GM04504 (cell line): ENCODE measurements at places on chromosomes 12 and 14.

- DNase-seq: no peak
These were observed 43.3 kb upstream of the VPS33A start for GRCh38 chr12:122309564-122310121.

DNA sequence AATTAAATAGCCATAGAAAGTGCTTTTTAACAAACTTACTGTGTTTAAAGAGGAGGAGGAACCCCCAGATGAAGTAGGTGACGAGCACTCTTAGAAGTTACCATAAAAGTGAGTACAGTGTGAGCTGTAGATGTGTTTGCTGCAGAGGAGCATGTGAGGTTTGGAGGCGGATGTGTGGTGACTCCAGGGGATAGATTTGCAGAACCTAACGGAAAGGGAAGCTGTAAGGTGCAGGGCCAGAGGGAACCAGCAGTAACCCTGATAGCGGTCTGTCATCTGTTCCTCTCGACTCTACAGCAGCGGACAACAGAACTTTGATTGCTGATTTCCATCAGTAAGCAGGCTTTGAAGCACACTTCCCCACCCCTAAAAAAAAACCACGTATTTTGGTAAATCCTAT lies 5.2 kb downstream of the CALM1 start:
- DNase-seq: no peak

- no peak for DNase-seq
These were observed 10.9 kb upstream of the KCNA5 start for GRCh38 chr12:5032821-5033220.

- DNase-seq: no peak
These were observed 374.8 kb downstream of the RMST start for GRCh38 chr12:97837401-97837800.

GRCh38 chr12:11830307-11830801 lies 180.9 kb downstream of the ETV6 start:
- no peak for DNase-seq

DNA sequence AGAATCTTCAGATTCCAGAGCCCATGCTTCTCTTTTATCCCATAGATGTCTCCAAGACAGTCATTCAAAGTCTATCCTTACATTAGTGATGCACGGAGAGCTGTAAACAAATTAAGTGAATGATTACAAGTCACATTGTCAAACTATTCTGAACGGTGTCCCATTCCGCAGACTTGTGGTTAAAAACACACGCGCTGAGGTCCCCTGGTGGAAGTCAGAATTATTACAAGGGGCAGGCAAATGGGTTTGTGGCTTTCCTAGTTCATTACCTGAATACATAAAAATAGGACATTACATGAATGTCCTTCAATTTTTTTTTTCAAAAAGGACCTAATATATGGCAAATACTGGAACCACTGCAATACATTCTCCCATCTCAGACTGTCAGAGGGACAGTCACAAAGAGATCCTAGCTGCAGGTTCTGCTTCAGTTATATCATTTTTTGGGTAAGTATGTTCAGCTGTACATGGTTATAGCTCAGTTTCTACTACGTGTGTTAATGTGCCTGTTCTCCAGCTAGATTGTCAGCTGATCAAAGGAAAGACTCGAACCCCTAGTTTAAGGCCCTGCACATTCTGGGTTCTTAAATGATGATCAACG lies 53.1 kb upstream of the STON2 start:
- no peak for DNase-seq

DNA sequence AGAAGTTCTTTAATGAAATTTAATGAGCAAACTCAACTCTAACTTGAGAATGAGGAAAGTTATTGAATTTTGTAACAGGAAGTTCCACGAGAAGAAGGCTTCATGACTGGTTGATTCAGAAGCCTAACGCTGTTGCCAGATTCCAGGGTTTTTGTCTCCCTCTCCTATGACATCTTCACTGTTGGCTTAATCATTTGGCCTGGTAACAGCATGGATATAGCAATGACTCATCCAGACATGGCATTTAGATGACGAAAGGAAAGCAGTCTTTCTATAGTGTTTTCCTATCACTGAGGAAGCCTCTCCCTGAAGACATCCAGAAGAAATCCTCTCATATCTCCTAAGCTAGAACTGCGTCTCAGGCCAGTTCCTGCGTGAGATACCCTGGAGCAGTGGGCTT lies 9.4 kb upstream of the KCNA1 start:
- DNase-seq: peak; percentile 27

DNA sequence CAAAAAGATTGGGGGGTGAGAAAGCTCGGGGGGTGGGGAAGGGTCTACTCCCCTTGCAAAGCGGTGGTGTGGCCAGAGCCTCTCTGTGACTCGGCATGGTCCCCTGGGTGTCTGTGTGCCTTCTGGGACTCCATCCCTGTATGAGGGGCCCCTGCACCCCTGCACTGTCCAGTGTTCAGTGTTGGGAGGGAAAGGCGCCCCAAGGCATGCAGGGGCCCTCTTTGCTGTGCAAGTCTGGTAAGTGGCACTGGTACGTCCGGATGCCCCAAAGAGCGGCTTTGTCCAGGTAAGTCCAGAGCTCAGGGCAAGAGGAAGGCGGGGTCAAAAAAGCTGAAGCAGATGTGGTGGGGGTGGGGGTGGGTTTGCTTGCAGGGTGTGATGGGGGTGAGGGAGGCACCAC lies 23.7 kb downstream of the RTL1 start:
- no peak for DNase-seq
